Breast epithelium (tissue), 4 donors: ENCODE measurements at places on chromosomes 3 and 15.

- no peak overlapping the region for H3K27ac ChIP-seq
- H3K4me1 ChIP-seq = no peaks in the 10 kb centered on the region
- H3K36me3 ChIP-seq = no peaks in the 10 kb centered on the region
Observed at GRCh38 chr3:29195056-29195455, 85.8 kb upstream of the RBMS3 start.

- H3K27me3 ChIP-seq = no peaks in the 10 kb centered on the region
- no peak overlapping the region for H3K27ac ChIP-seq
- no peaks in the 10 kb centered on the region for H3K36me3 ChIP-seq
- H3K4me1 ChIP-seq = no peaks in the 10 kb centered on the region
- DNase-seq = no peak
Observed at GRCh38 chr3:127226457-127226856, 33.5 kb downstream of the PRR23E start.

DNA sequence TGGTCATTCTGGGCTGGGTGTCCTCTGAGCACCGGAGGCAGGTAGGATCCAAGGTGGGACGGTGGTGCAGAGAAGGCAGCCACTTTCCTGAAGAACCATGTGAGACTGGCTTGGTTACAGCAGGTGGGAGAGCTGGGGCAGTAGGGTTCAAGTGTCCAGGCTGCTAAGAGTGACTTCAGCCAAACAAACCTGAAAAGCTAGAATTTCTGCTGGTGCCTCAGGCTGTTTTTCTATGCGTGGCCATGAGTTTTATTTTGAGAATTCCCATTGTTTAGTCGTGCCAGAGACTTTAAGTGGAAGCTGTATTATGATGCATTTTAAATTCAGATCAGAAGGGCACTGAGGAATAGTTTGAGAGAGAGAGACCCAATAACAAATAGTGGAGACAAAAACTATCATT lies 20.1 kb downstream of the USP13 start:
- no peak overlapping the region for H3K4me3 ChIP-seq
- peak overlapping the region; percentile 81 for H3K27ac ChIP-seq

DNA sequence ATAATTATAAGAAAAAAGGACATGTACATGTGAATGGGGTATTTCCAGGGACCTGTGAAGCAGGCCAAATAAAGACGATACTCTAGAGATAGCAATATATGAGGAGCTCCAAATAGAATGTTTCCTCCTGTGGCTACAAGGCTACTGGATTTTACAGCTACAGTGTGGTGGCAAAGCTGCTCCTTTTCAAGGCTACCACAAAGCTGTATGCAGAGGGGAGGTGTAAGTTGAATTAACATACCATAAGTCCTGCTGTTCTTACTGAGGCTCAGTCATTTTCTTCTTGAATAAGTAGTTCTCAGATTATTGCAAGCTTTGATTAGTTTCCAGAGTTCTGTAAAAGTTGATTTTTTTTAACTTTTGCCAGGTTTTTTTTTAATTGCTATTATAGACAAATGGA lies 1184.6 kb upstream of the EPHA6 start:
- H3K4me3 ChIP-seq = no peak overlapping the region
- no peaks in the 10 kb centered on the region for H3K4me1 ChIP-seq
- no peak overlapping the region for H3K27ac ChIP-seq
- no peaks in the 10 kb centered on the region for H3K27me3 ChIP-seq
- no peaks in the 10 kb centered on the region for H3K36me3 ChIP-seq

- DNase-seq = no peak
- peak overlapping the region; percentile 49 for H3K4me3 ChIP-seq
- no peaks in the 10 kb centered on the region for H3K27me3 ChIP-seq
- no peak overlapping the region for H3K27ac ChIP-seq
- no peaks in the 10 kb centered on the region for H3K36me3 ChIP-seq
- peaks cover under 1% of the 10 kb centered on the region for H3K4me1 ChIP-seq
Observed at GRCh38 chr3:13553686-13554085, 4.8 kb downstream of the FBLN2 start.

- H3K4me1 ChIP-seq = no peaks in the 10 kb centered on the region
- no peak overlapping the region for H3K27ac ChIP-seq
- H3K27me3 ChIP-seq = no peaks in the 10 kb centered on the region
- DNase-seq = no peak
- H3K36me3 ChIP-seq = no peaks in the 10 kb centered on the region
Observed at GRCh38 chr3:128425142-128425845, 41.4 kb downstream of the DNAJB8 start.

GRCh38 chr15:79372428-79372827 lies 59.7 kb upstream of the MINAR1 start:
- H3K4me3 ChIP-seq = no peak overlapping the region
- H3K36me3 ChIP-seq = no peaks in the 10 kb centered on the region
- no peaks in the 10 kb centered on the region for H3K27me3 ChIP-seq
- no peak for DNase-seq

DNA sequence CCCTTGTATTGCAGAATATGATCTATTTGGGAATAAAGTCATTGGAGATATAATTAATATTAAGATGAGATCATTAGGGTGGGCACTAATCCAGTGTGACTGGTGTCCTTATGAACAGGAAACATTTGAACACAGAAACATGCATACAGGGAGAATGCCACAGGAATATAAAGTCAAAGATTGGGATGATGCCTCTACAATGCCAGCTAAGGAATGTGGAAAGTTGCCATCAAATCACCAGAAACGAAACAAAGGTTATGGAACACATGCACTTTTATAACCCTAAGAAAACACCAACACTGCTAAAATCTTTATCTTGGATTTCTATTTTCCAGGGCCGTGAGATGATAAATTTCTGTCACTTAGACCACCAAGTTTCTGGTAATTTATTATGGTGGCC lies 442.4 kb upstream of the BCHE start:
- H3K27ac ChIP-seq = no peak overlapping the region
- H3K36me3 ChIP-seq = no peaks in the 10 kb centered on the region
- H3K4me1 ChIP-seq = no peaks in the 10 kb centered on the region
- H3K27me3 ChIP-seq = no peaks in the 10 kb centered on the region

DNA sequence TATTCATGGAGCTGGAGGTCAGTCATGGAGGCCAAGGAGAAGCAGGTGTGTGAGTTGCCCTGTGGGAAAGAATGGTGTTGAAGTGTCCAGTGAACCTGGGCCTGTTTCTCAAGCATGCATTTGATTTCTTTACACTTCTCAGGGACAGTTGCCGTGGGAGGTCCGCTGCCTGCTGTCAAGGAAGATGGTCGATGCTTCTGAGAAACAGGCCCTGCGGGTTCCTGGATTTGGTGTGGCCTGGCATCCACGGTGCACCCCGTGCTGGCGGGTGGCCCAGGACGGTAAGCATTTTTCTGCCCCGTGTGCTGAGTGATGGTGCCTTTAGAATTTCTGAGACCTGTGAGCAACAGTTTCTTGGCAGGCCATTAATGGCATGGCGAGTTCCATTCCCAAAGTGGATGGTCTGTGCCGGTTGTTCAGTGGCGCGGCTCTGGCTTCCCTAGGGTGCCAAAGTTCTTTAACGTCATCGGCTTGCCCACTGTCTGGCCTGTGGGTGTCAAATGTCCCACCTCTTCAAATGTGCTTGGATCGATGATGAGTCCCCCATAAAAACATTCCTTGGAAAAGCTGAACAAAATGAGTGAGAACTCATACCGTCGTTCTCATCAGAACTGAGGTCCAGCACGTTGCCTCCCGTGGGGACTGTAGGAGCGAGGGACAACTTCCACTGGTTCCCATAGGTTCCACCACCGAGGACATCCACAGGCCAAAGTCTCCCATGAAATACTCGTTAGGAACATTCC lies 107.2 kb downstream of the SNRPN start:
- H3K27me3 ChIP-seq = no peaks in the 10 kb centered on the region
- peak; percentile 33 for DNase-seq
- peaks cover 49% of the 10 kb centered on the region for H3K36me3 ChIP-seq
- H3K27ac ChIP-seq = no peak overlapping the region
- no peak overlapping the region for H3K4me3 ChIP-seq
- no peaks in the 10 kb centered on the region for H3K4me1 ChIP-seq

GRCh38 chr3:152175528-152175889 lies 93.2 kb upstream of the MBNL1 start:
- H3K4me3 ChIP-seq = no peak overlapping the region
- no peak for DNase-seq
- H3K27ac ChIP-seq = no peak overlapping the region
- no peaks in the 10 kb centered on the region for H3K36me3 ChIP-seq

DNA sequence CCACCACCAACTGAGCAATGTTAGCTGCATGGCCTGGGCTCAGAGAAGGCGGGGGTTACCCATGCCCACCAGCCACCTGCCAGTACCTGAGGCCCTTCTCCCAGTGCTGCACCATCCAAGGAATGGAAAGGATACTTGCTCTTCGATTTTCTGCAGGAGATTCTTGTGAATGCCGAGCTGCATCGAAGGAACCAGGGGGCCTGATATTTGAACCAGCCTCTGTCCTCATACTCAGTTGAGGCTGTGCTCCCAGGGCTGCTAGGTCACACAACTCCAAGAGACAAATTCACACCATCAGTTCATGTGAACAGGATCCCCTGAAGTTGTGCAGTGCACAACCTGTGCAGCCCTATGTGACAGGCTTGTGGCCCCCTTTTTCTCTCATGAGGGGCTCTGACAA lies 18.0 kb downstream of the PLA2G4F start:
- no peak overlapping the region for H3K4me3 ChIP-seq
- H3K27me3 ChIP-seq = no peaks in the 10 kb centered on the region
- H3K27ac ChIP-seq = no peak overlapping the region

DNA sequence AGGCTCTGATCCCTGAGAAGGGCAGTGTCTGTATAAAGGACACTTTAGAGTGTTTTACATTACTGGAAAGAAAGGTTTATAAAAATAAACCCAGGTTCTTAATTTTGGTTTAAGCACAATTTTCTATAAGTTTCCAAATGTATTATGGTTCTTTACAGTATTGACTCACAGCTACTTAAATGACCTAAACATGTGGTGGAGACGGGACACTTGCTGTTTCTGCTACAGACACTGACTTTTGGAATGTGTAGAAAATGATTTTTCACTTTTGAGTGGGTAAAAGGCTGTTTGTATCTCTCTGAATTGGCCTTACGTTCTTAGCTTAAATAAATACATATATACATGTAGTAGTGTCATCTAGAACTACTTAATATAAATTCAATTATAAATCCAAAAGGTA lies 55.4 kb downstream of the SNRK start:
- no peak for DNase-seq
- H3K36me3 ChIP-seq = peaks cover 11% of the 10 kb centered on the region
- no peaks in the 10 kb centered on the region for H3K4me1 ChIP-seq
- no peak overlapping the region for H3K4me3 ChIP-seq

- H3K4me1 ChIP-seq = peaks cover 9% of the 10 kb centered on the region
- no peaks in the 10 kb centered on the region for H3K36me3 ChIP-seq
- H3K27ac ChIP-seq = peak within 1 kb of the TSS; percentile 84
- peak; percentile 63 for DNase-seq
Observed at GRCh38 chr3:9902372-9903237, at the start of gene IL17RE. IL17RE (plus strand) TSS chr3:9902848; CDS start chr3:9902933, 85 bp downstream.

DNA sequence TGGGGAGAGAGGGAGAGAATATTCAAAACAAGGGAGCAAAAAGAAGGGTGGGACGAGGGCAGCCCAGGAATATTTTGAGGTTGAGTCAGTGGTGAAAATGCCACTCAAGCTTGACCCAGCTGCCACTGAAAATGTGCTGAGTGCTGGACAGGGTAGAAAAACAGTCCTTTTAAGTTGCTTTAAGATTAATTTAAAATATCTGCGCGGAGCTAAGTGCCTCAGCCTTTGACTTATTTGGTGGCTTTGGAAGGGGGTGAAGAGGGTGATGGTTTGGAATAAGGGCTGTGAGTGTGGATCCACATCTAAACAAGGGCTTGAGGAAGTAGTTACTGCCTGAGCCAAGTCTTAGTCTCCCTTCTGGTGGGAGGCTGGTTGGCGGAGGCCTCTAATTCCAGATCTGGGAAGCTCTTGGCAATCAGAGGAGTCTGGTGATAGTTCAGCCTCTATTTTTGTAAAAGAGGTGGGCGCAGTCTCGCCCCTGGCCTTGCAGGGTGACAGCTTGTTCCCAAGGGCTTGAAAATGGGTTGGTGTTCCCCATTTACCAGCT lies 280.8 kb upstream of the ROPN1 start:
- no peak for DNase-seq
- H3K27me3 ChIP-seq = no peaks in the 10 kb centered on the region
- H3K27ac ChIP-seq = peak overlapping the region; percentile 73
- no peak overlapping the region for H3K4me3 ChIP-seq
- no peaks in the 10 kb centered on the region for H3K36me3 ChIP-seq

DNA sequence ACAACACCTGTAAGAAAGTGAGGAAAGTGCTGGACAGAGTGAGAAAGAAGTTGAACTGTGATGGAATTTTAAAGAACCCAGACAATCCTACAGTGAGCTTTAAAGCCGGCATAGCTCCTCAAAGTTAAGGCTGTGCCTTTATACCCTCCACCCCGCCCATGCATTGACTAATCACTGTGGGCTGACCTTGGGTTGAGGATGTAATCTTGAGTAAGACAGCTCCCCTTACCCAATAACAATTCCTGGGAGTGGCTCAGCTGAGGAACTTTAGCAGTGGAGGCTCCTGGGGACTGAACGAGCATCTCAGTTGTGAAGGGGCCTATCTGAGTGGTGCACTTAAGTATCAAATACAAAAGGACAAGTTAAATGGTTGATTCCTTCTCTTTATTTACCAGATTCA lies 35.7 kb upstream of the ZNF770 start:
- DNase-seq = no peak
- no peak overlapping the region for H3K4me3 ChIP-seq
- no peak overlapping the region for H3K27ac ChIP-seq
- no peaks in the 10 kb centered on the region for H3K4me1 ChIP-seq

DNA sequence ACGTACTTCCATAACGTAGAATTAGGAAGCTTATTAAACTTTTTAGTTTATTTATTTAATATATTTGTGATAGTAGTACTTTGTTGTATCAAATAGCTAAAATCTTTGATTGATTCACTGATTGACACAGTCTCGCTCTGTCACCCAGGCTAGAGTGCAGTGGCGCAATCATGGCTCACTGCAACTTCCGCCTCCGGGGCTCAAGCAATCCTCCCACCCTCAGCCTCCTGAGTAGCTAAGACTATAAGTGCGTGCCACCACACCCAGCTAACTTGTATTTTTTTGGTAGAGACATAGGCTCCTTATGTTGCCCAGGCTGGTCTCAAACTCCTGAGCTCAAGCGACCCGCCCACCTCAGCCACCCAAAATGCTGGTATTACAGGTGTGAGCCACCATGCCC lies 5.7 kb downstream of the APH1B start:
- H3K27me3 ChIP-seq = no peaks in the 10 kb centered on the region
- H3K36me3 ChIP-seq = no peaks in the 10 kb centered on the region
- no peak for DNase-seq
- no peaks in the 10 kb centered on the region for H3K4me1 ChIP-seq

DNA sequence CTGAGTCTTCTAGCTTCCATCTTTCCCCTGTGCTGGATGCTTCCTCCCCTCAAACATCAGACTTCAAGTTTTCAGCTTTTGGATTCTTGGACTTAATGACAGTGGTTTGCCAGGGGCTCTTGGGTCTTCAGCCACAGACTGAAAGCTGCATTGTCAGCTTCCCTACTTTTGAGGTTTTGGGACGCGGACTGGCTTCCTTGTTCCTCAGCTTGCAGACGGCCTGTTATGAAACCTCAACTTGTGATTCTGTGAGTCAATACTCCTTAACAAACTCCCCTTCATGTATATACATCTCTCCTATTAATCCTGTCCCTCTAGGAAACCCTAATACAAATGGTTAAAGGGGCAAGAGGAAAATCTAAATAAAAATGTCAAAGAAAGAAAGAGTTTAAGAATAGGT lies 100.1 kb downstream of the ABI3BP start:
- no peak for DNase-seq
- no peak overlapping the region for H3K27ac ChIP-seq
- H3K36me3 ChIP-seq = no peaks in the 10 kb centered on the region
- no peak overlapping the region for H3K4me3 ChIP-seq
- no peaks in the 10 kb centered on the region for H3K27me3 ChIP-seq
- H3K4me1 ChIP-seq = no peaks in the 10 kb centered on the region

GRCh38 chr3:50050361-50050760 lies 38.4 kb upstream of the RBM5 start:
- no peaks in the 10 kb centered on the region for H3K27me3 ChIP-seq
- H3K4me3 ChIP-seq = no peak overlapping the region
- H3K36me3 ChIP-seq = peaks cover 4% of the 10 kb centered on the region
- no peak for DNase-seq
